Motor neuron (in vitro differentiated cells): ENCODE measurements at places on chromosomes 12 and 14. TPM values are rescaled to one million over a fixed set of nuclear protein-coding genes. Genes with fewer than 3 reads are reported as not detected.

Gene TSPAN8
- total RNA-seq = 0.11 TPM in 1 of 2 replicates, not detected in the other

GRCh38 chr14:105387530-105387922, 10.8 kb upstream of the TEX22 start:
- ATAC-seq = no peak

- peak; percentile 61 for ATAC-seq
Observed at GRCh38 chr14:105087963-105088811, 23.0 kb upstream of the GPR132 start.

GRCh38 chr14:21749306-21749868, 75.8 kb upstream of the OR4E1 start:
- ATAC-seq = no peak

Gene NFATC4
- total RNA-seq = 198 and 205 TPM in 2 replicates

- ATAC-seq = peak; percentile 88
Observed at GRCh38 chr12:11067514-11067913, 5.4 kb upstream of the TAS2R46 start.

GRCh38 chr14:57482120-57482519, 11.5 kb downstream of the CCDC198 start:
- ATAC-seq = no peak

DNA sequence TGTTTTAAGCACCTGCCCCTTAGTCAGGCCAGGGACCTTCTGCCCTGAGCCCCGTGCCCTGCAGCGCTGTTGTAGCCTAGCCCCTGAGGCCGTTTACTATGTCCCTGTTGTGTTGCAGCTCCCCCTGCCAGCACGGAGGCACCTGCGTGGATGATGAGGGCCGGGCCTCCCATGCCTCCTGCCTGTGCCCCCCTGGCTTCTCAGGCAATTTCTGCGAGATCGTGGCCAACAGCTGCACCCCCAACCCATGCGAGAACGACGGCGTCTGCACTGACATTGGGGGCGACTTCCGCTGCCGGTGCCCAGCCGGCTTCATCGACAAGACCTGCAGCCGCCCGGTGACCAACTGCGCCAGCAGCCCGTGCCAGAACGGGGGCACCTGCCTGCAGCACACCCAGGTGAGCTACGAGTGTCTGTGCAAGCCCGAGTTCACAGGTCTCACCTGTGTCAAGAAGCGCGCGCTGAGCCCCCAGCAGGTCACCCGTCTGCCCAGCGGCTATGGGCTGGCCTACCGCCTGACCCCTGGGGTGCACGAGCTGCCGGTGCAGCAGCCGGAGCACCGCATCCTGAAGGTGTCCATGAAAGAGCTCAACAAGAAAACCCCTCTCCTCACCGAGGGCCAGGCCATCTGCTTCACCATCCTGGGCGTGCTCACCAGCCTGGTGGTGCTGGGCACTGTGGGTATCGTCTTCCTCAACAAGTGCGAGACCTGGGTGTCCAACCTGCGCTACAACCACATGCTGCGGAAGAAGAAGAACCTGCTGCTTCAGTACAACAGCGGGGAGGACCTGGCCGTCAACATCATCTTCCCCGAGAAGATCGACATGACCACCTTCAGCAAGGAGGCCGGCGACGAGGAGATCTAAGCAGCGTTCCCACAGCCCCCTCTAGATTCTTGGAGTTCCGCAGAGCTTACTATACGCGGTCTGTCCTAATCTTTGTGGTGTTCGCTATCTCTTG, 7.6 kb downstream of the DLK1 start:
- no peak for ATAC-seq

Gene TAS2R50
- 0.68 and 0.75 TPM in 2 replicates for total RNA-seq

DNA sequence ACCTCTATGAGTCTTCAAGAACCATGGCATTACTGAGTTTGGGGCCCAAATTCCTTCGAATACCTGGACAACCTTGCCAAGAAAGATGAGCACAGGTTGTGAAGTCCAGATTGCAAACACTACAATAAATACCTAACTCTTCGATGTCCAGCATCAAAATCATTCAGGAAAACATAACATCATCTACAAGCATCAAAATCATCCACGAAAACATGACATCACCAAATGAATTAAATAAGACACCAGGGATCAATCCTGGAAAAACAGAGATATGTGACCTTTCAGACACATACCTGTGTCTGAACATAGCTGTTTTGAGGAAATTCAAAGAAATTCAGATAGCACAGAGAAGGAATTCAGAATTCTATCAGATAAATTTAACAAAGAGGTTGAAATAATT, 262.0 kb upstream of the KITLG start:
- no peak for ATAC-seq

Gene EML1
- total RNA-seq = 30.8 and 37.2 TPM in 2 replicates

DNA sequence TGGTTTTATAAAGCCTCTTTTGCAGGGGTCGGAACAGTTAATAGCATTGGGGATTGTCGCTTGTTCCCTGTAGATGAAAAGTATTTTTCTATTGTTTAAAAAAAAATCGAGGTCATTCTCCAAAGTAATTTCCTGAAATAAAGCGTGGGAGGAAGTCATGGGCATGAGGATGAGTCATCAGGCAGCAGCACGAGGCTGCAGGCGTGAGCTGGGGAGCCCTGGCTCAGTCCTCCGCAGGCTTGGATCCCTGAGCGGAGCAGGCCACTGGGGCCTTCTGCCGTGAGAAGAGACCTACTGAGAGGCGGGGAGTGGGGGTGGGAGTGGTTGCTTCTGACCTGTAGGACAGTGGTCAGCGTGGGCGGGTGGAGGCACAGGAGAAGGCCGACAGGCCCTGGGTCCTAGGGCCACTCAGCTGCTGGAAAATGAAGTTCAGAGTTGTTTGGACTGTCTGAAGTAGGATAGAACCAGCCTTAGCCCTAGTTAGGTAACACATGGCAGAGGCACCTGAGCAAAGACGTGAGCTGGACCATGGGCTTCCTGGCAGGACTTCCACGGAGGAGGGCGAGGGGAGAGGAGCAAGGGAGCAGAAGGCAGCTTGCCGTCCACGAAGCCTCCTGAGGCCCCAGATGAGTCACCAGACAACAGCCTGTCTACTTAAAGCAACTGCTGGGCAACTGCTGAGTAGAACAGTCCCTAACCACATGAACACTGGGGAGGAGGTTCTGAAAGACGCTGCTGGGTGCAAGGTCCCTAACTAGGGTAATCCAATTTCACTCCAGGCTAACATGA, 21.1 kb upstream of the LGALS3 start:
- ATAC-seq = peak; percentile 98

Gene FGF23
- total RNA-seq = 19.2 and 19.5 TPM in 2 replicates

GRCh38 chr12:118124333-118124874, 11.5 kb upstream of the PEBP1 start:
- no peak for ATAC-seq

- ATAC-seq = no peak
Observed at GRCh38 chr14:88695870-88696269, 96.9 kb downstream of the EML5 start.

- no peak for ATAC-seq
Observed at GRCh38 chr12:120048263-120048662, 59.2 kb downstream of the BICDL1 start.

GRCh38 chr12:106981788-106982187, 5.2 kb downstream of the MTERF2 start:
- ATAC-seq = no peak

Gene RHOF
- 4.8 and 5.6 TPM in 2 replicates for total RNA-seq

Gene STON2
- total RNA-seq = 25.2 and 26.6 TPM in 2 replicates

GRCh38 chr12:47986291-47986660, 18.0 kb downstream of the COL2A1 start:
- no peak for ATAC-seq

- ATAC-seq = no peak
Observed at GRCh38 chr14:56004786-56005185, 113.4 kb upstream of the PELI2 start.

DNA sequence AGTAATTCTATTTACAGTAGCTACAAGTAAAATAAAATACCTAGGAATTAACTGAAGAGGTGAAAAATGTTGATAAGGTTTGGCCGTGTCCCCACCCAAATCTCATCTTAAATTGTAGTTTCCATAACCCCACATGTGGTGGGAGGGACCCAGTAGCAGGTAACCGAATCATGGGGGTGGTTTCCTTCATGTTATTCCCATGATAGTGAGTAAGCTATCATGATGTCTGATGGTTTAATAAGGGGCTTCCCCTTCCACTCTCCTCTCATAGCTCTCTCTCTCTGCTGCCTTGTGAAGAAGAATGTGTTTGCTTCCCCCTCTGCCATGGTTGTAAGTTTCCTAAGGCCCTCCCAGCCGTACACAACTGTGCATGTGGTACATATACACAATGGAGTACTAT, 1170.7 kb downstream of the BCL11B start:
- ATAC-seq = no peak

- no peak for ATAC-seq
Observed at GRCh38 chr12:114769634-114770033, 85.7 kb upstream of the TBX3 start.

Gene ANKS1B
- 3.2 and 4.4 TPM in 2 replicates for total RNA-seq

GRCh38 chr12:98592825-98593322, 612 bp upstream of the SLC25A3 start:
- ATAC-seq = no peak

DNA sequence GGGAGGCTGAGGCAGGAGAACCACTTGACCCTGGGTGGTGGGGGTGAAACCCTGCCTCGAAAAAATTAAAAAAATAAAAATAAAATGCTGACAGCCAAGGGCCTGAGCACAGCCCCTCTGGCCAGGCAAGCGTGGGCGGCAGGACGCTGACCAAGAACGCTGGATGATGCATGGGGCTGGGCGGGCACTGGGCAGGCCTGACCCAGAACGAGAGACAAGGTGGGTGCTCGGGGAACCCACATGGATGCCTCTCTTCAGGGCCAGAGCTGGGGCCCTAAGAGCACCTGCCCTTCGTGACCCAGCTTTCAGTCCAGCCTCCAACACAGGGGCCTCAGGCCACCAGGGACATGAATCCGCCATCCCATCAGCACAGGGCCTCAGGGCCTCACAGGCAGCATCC, 11.3 kb downstream of the GALNT9 start:
- no peak for ATAC-seq

GRCh38 chr14:101289230-101289690, 272.0 kb upstream of the DIO3 start:
- ATAC-seq = no peak

DNA sequence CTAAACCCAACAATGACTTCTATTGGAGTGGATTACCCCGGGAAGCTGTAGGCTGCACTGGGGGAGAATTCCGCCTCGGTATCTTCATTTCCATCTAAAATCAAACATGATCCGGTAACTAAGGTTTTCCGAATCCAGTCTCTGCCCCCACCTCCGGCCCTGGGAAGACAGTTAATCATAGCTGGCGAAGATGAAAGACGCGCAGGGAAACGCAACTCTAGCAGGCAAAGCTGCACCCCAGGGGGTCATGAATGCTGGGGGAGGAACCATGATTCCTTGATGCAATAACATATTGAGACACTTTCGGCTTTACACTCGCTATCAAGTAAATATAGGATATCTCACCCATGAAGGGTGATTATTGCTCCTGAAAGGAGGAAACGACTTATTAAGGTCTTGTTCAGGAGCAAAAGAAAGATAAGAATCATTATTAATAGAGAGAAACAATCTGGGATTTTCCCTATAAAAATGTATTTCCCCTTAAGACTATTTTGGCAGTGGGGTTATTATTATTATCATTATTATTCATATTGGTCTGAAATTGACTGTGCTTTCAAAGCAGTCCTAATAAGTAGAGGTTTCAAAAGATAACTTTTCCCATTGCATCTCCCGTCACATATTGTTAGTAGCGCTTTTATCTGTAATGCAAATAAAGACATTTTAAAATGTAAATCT, 614.9 kb downstream of the VRK1 start:
- ATAC-seq = no peak

DNA sequence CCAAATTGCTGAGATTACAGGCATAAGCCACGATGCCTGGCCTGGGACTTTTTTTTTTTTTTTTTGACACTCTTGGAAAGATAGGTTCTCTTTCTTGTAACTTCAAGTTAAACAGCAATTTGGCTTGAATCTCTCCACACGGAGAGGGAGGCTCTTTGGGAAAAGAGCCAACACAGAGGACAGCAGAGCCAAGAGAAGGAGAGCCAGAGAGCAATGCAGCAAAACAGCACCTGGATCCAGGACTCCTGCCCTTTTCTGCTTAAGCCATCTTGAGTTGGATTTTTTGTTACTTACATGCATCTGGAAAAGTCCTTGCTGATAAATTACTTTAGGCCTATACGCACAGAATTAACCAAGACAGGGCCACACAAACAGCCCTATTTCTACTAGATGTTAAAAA, 176.8 kb downstream of the APAF1 start:
- no peak for ATAC-seq

GRCh38 chr12:116299665-116300328, 22.3 kb upstream of the MED13L start:
- ATAC-seq = no peak

DNA sequence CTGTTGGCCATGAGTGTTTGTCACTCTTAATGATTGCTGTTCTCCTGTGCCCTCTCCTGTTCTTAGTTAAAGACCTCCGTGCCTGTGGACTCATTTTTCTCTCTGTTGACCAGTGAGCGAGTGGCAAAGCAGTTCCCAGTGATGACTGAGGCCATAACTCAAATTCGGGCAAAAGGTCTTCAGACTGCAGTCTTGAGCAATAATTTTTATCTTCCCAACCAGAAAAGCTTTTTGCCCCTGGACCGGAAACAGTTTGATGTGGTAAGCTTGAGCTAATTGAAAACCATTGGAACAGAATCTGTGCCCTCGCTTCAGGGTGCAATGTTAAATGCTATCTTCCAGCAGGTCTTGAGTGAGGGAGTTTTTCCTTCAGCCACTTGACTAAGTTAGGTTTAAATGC, 19.8 kb downstream of the ACAD10 start:
- no peak for ATAC-seq

DNA sequence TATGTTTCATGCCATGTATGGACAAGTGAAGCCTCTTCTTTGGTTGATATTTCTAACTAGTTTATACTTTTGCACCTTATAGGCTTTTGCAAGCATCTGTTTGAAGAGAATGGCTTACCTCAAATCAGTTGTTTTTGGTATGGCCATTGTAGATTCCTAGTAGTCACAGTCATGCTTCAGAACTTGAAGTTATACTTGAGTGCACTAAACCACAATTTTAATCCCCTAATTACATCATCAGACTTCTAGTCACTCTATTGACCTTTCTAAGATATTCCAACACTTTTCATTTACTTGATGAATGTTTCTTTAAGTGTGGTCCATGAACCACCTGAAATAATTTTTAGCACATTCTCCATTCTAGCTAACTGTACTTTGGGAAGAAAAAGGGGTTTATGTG, 18.6 kb upstream of the KLRB1 start:
- ATAC-seq = no peak

DNA sequence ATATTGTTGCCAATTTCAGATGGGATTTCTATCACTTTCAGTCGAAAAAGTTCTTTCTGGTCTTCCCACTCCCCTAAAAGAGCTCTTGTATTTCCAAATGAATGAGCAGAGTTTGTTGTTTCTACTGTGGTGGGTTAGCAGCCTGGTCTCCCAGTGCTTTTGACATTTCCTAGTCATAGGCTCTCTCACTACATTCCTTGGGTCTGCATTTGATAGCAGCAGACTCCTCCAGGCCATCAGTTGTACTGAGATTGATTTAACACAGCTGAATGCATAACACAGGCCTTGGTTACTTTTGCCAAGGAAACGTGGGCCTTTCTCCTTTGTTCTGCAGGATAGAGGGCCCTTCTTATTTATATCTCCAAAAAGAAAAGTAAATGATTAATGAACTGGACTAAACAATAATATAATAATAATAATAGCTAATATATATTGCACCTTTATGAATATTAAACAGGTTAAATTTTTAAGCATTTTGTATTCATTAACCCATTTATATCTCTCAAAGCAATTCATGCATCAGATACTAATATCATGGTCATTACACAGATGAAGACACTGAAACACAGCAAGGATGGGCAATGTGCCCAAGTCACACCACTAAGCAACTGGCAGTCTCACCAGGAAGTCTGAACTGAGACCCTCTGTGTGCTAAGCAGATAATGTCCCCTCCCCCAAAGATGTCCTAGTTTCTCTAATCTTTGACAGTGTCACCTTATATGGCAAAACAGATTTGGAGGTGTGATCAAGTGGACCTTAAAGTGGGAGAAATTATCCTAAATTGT, 1579.2 kb downstream of the AACS start:
- ATAC-seq = no peak
